ENCODE measurements at places on chromosomes 7 and 10.

DNA sequence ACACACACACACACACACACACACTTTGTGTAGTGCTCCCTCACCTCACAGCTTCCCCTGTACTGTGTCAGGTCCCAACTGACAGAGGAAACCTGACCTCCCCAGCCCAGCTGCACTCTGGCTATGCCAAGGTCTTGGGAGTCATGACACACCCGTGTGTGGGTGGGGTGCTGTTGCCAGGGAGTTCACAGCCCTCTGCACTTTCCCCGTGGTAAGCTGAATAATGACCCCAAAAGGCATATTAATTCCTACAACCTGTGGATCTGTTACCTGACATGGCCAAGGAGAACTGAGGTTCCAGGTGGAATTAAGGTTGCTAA, 8.9 kb upstream of the NANOS1 start:
- peak; percentile 79 for DNase-seq

GRCh38 chr7:83162402-83163256, at the start of gene PCLO:
Gene PCLO, minus strand, starts transcription at chr7:83162884. Its CDS starts 292 bp downstream, at chr7:83162592.
- peak; percentile 26 for DNase-seq

DNA sequence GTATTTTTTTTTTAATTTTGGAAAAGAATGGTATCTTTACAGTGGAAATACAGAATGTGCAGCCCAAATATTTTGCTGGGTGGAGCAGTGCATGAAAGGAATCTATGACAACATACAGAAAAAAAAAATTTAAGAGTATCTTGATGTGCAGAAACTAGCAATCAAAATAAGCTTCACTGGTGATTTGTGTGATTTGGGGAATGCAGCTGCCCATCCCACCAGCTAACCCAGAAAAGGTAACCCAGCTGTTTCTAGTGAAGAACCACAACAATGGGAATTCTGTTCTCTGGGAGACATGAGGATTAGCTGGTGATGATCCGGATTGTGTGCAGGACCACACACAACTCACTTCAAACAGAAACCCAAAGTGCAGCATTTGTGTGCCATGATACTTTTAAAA, 375.5 kb downstream of the SEMA3D start:
- DNase-seq, result no peak

DNA sequence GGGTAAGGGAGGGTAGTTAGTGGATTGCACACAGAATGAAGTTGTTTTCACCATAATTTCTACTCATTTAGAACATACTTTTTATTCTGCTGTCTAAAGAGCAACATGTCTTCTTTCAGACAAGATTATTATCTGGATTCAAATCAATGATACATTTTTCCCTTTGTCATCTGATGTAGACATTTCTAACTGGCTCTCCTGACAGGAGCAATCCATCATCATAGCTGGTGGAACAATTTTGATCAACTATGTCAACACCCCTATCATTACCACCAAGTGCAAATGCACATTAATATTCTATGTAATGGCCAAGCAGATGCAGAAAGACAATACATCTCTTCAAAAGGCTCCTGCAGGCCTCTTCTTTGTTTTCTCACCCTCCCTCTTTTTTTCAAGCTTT, 672.9 kb upstream of the LRRTM3 start:
- DNase-seq, result no peak
